ENCODE measurements at places on chromosomes 16 and 17.

GRCh38 chr17:1769822-1770477 lies 8.1 kb downstream of the SERPINF1 start:
- DNase-seq: no peak

DNA sequence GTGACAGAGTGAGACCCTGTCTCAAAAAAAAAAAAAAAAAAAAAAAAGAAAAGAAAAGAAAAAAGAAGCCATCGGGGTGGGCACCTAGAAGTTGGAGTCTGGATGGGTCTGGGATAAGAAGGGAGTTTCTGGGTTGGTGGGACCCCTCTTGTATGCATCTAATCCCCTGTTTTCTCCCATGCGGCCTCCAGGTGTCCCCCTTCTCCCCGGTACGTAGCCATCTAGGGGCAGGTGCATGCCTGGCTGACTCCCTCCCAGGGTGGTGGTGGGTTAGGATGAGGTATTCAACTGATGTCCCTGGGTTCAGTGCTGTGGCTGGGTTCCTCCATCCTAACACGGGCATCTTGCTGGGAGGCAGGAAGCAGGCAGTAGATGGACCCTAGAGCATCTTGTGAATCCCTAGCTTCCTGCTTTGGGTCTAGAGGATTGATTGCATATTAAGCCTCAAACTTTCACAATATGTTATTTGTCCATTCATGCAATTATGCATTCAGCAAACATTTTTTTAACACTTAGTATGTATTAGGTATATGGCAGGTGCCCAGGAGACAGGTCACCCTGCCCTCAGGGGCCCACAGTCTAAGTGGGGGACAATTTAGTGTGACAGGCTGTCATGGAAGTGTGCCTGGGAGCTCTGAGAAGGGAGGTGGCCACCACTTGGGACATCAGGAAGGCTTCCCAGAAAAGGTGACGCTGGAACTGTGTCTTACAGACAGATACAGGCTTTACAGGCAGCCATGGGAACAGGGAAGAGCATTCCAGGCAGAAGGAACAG lies 13.1 kb downstream of the FMNL1 start:
- DNase-seq: no peak

DNA sequence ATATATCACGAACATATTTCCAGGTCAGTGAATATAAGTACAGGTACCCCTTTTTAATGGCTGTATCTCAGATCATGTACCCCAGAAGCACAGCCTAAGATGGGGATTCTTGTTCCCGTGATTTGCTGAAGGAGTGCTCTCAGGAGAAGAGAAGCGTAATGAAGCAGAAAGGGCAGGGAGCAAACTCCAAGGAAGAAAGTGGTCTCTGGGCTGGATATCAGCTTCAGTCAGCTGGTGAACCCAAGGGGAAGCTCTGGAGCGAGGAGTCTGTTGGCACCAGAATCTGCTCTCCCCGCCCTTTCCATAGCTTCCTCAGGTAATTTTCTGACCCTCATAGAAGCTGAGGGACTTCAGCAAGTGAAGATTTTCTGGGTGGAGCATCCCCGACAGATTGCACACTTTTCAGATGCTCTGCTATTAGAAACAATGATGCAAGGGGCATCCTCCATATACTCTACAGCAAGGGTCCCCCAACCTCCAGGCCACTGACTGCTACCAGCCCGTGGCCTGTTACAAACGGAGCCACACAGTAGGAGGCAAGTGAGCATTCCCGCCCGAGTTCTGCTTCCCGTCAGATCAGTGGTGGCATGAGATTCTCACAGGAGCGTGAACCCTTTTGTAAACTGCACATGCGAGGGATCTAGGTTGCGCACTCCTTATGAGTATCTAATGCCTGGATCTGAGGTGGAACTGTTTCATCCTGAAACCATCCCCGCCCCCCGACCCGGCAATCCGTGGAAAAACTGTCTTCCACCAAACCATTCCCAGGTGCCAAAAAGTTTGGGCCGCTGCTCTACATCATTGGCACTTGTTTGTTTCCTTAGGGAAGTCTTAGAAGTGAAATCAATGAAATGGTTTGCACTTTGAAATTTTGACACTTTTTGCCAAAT lies 4.4 kb downstream of the FAHD1 start:
- no peak for DNase-seq

DNA sequence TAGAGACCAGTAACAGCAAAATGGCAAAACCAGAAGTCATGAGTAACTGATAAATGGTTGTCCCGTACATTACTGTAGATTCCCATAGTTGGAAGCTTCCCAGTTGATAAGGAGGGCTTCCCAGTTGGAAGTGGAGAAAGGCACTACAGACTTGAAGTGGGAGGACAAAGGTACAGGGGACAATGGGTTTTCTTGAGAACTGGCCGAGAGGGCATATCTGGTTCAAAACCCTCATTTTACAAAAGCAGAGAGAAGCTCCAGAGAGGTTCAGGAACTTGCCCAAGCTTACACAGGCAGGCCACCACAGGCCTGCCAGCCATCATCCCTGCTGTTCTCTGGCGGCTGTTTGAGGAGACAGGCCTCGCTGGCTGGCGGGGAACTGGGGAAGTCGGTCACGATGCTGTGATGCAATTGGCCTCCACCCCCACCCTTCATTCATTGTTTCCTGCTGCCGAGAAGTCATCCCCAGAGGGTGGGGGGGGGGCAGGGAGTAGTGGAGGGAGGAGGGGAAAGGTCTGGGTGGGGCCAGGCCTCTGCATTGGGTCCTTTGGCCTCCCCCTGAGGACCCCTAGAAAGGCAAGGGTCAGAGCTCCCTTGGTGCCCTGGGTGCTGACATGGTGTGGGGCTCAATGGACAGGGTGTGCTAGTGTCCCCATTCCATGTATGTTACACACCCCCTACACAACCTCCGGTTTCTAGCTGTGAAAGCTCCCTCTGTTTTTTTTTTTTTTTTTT lies 3.0 kb downstream of the UBALD2 start:
- DNase-seq: peak; percentile 72

GRCh38 chr16:10921536-10922327 lies 20.5 kb downstream of the DEXI start:
- DNase-seq: no peak

DNA sequence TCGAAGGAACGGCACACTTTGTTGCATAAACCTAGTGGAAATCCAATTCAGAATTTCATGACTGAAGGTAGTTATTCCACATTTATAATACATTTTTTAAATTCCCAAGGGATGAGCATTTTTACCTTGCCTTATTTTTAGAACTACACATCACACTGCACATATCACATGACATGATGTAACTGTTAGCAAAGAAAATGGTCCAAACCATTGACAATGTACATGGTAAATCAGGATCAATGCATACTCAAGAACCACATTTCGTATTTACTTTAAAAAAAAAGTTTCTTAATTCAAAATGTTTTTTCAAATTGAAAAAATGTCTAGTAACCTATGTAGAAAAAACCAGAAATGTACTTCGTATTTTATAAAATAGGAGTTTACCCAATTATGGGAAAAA lies 2.5 kb downstream of the KANSL1 start:
- no peak for DNase-seq

DNA sequence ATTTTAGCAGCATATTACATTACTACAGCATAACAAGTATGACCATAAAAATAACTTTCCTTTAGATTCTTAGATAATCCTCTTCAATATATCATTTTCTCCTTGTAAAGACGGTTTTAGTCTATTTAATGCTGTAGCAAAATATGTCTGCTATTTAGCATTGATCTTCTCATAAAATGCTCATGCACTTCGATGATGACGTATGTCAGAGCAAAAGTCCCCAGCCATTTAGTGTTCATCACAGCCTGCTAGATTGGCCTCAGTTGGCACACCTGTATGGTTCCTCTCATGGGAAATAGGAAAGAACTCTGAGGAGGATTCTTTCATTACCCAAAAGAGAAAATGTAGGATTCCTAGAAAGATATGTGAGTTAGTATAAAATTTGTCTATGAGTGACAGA lies 232.2 kb downstream of the MAP2K6 start:
- no peak for DNase-seq

DNA sequence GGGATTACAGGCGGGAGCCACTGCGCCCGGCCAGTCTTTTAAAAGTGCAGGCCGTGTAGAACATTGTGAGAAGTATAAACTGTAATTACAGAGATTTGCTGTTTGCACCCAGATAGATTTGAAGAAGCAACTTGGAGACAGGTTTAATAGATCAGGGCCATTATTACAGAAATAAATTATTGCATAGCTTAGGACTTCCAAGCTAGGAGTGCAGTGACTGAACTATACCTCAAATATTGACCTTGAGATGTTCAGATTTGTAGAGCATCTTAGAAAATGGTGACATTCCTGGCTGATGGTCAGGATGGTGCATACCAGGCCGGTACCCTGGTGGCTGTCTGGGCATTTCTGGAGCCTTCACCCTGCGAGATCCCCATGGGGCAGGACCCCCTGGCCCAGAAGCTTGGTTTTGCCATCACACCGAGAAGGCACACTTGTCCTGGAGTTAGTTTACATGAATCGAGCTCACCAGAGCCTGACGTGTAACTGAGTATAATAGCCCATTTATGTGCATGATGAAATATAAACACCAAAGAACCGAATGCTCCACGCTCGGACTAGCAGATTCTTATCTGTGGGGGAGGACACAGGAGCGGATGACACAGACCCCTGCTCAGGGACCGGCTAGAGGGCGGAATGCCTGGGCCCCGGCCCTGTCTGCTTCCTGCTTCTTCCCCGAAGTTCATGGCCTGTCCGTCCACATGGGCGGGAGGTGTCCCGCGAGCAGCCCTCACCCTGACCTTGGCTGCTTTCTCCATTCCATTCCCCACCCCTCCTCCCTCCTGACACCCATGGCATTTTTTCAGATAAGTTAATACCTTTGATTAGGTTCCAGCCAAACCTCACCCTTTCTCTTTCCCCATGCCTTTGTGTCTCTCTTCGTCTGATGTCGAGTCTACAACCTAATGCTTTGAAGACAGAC lies 32.1 kb downstream of the CCDC40 start:
- no peak for DNase-seq

DNA sequence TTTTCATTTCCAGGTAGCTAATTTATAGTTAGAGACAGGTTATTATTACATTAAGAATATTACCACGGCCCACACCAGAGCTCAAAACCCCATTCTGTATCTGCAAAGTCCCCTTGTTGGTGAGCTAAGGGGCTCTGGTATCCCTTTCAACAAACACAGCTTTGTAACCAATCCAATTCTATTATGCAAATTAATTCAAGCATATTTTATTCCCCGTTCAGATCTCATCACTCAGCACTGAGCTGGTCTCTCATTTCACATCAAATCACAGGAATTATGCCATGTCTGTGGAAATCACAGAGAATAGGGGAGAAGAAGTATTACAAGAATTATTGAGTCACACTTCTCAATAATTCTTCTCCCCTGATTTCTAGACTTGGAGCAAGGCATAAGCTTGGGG lies 111.7 kb downstream of the CDH11 start:
- DNase-seq: no peak

- peak; percentile 10 for DNase-seq
Observed at GRCh38 chr16:78957317-78958100, 643.0 kb downstream of the MAF start.

DNA sequence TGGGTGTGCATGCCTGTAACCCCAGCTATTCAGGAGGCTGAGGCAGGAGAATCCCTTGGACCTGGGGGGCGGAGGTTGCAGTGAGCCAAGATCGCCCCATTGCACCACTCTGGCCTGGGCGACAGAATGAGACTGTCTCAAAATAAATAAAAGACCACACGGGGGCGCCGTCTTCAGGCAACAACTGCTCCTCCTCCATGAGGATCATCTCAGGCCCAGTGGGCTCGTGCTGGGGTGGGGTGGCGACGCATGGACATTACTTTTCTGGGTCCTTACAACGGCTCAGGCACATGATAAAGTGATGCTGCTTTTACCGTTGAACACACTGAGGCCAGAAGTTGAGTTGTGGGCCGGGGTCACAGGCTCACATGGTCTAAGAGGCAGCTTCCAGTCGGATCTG lies 56.2 kb downstream of the PRMT7 start:
- no peak for DNase-seq

GRCh38 chr17:80277751-80278671 lies 17.4 kb downstream of the RNF213 start:
- no peak for DNase-seq

DNA sequence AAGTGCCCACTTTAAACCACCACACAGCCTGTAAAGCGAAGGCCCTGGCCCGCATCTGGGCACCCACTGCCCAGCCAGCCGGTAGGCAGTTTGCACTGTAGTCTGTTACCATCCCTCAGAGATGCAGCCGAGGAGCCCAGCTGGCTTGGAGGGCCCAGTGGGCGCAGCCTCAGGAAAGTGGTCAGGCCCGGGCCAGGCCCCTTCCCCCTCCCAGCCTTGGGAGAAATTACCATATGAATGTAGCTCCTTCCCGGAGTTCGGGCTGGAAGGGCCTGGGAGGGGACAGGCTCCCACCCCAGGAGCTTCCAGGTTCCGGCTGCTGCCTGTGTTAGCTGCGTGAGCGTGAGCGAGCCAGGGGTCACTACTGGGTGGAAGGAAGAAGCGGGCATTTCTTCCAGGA lies 325.4 kb downstream of the SEC14L1 start:
- no peak for DNase-seq

DNA sequence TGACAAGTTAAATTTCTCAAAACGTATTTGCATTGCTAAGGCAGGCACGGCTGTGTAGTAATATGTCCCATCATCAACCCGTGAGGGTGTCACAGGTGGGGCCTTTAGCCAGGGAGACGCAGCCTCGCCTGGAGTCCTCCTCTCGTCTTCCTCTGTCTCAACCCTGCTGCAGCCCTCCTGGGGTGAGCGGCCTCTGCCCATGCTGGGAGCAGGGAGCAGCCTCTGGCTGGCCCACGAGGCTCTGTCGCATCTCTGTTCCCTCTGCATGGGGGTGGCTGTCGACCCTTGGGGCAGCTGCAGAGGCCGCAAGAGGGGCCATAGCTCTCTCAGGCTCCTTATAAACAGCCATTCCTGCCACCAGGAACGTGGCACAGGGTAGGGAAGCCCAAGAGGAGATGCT lies 806 bp upstream of the SMIM5 start:
- no peak for DNase-seq

DNA sequence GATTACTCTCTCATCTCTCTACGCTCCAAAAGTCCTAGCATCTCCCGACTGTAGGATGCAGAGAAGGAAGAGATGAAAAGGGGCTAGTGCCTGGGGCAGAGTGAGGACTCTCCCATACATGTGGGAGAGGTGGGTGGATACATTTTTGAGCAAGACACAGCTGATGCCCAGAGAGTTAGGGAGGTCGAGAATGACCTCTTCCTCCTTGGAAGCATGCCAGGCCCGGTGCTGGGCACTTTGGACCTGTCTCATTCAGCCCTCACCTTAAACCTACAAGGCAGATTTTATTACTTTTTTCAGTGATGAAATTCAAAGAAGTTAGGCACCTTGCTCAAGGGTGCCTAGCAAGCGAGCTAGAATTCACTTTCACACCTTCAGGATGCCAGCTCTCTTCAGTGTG lies 38.2 kb downstream of the WSCD1 start:
- DNase-seq: no peak

Data from stimulated activated CD8-positive, alpha-beta memory T cell treated with anti-CD3 and anti-CD28 coated beads, Interleukin-7, amount 100 ng/mL, for 4 hours (primary cell).